Activated T-helper 1 cell treated with anti-CD3 and anti-CD28 coated beads, Interleukin-2, amount 50 U/mL, for 16 hours (primary cell): ENCODE measurements at places on chromosomes 5 and 9.

- DNase-seq = no peak
Observed at GRCh38 chr9:269081-269711, 54.5 kb downstream of the DOCK8 start.

GRCh38 chr5:6039111-6039510 is 339.2 kb downstream of the MED10 start:
- DNase-seq = no peak

- DNase-seq = no peak
Observed at GRCh38 chr9:115627511-115627910, 509.6 kb upstream of the TNC start.

GRCh38 chr9:97802276-97802675 is 50.8 kb upstream of the FOXE1 start:
- DNase-seq = no peak

DNA sequence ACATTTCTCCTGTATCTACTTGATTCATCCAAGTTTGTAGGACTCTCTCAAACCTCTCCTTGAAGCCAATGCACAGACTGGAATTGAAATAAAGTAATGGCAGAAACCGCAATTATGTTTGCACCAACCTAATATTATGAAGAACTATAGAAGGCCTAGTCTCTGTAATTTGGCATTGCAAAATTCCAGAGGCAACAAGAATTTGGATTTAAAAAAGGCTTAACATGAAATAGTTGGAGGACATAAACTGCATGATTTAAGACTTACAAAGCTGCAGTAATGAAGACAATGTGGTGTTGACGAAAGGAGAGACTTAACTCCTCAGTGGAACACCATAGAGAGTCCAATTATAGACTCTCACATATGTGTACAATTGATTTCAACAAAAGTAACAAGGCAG is 117.8 kb upstream of the MINAR2 start:
- DNase-seq = no peak

- no peak for DNase-seq
Observed at GRCh38 chr9:15293804-15294316, 13.2 kb downstream of the TTC39B start.

DNA sequence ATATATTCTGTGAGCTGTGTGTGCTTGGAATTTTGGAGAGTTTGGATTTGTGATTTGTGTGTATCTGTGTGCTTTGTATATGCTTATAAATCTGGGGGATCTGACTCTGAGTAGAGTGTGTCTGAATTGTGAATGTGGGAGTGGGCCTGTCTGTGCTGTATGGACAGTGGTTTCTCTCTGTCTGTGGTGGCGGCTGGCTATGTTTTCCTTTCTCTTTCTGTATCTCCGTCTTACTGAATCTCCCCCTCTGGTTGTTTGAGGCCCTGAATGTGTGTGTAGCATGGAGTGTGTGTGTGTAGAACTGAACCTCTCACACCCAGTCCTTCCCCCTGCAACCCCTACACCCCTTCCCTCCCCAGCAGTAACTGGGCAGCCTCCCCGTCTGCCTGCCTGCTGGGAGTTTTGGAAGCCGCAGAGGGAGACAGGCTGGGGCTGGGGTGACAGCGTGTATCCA is 4.7 kb downstream of the CXXC5 start:
- no peak for DNase-seq

DNA sequence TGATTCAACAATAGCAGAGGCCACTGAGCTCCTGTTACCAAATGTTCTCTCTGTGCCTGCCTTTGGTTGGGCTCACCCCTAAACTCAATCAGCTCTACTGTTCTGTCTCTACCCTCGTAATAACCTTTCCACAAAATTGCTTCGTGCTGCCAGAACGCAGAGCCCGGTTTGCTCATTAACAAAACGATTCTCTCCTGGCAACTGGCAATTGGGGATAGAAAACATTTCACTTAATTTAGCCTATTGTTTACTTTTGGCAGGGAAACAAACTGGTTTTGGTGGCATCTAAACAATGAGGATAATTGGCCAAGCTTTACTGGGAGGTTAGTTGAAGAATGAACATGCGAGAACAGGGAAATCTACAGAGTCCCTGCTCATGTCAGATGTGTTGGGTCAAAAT is 56.6 kb downstream of the SLC28A3 start:
- DNase-seq = no peak

GRCh38 chr5:145161391-145161790 is 673.8 kb downstream of the PRELID2 start:
- DNase-seq = no peak

DNA sequence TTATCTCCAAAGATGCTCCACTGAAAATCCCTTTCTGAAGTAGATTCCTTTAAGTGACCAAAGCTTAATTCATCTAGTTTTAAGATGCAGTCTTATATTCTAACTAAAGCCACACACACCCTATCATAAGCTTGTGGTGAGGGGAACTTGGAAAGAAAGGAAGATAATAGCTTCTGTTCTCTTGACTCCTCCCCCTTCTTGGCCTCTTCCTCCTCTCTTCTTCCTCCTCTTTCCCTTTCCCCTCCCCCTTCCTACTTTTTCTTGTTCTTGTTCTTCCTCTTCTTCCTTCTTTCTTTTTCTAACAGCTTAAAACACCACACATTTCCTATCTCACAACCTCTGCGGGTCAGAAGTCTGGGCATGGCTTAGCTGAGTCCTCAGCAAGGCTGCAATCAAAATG is 23.5 kb downstream of the IL7R start:
- no peak for DNase-seq

DNA sequence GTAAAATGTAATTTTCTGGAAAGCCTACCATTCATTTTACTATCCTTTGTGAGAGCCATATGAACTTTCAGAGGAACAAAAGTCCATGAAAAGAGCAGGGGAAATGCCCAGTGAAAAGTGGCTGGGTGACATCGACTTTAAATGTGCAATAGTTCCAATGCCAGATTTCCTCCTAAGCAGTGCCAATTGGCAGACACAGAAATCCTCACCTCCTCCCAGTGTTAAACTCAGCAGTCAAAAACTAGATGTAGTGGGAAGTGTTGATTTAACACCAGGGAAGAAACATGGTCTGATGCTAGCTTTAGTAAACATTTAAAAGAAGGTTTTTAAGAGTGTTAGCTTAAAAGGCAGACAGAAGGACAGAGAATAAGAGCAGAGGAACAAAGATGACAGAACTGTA is 2055.2 kb downstream of the MAT2B start:
- DNase-seq = no peak

DNA sequence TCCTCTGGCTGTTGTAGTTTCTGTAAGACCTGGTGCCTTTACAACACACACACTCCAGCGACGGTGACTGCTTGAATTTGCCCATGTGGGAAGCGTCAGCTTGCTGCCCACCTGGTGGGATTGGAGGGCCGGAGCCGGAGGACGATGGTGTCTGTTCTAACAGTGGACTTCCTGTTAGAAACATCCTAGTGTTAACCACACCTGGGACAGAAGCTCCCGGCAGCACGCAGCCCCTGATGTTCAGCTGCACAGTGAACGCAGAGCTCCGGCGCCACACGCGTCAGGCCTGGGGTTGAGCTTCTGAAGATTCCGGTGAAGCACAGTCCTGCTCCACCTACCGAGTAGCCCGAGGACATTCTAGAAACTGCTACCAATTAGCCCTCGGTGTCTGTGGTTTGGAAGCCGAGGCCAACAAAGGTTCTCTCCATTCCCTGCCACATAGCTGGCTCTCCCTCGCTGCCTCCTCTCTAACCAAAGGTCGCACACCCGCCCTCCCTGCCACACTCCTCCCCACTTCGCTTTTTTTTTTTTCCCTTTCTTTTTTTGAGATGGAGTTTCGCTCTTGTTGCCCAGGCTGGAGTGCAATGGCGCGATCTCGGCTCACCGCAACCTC is 14.4 kb downstream of the PMPCA start:
- DNase-seq = no peak

- no peak for DNase-seq
Observed at GRCh38 chr5:113507601-113508000, 5.9 kb upstream of the YTHDC2 start.

DNA sequence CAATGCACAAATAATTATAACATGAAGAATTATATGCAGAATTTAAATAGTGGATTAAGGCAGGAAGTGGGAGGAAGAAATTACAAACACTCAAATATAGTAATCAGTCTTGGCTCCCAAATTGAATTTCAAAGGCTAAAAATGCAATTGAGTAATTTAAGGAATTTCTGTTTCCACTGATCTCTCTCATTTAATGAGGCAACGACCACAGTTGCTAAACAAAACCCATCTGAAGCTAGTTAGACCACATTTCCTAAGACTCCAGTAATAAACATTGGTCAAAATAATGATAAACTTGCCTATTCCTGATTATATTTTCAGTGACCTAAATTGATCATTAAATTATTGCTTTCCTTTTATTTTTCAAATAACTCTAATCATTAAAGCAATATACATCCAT is 174.3 kb upstream of the GRIN3A start:
- DNase-seq = no peak

GRCh38 chr5:173736923-173737412 is 120.5 kb upstream of the BOD1 start:
- DNase-seq = no peak

DNA sequence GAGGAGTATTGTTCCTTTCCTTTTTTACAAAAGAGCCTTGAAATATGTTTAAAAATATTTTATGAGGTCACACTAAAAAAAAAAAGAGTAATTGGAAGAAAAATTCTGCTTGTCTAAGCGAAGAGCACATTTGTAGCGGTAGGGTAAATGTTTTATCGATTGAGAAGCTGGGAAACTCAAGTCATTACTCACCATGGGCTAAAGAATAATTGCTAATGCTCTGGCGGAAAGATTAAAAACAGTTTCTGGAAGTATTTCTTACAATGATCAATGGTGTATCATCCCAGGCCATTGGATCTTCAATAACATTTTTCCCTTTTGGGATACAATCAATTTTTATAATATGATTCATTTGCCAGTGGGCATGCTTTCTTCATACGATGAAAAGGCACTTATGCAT is 450.0 kb downstream of the RASEF start:
- no peak for DNase-seq

DNA sequence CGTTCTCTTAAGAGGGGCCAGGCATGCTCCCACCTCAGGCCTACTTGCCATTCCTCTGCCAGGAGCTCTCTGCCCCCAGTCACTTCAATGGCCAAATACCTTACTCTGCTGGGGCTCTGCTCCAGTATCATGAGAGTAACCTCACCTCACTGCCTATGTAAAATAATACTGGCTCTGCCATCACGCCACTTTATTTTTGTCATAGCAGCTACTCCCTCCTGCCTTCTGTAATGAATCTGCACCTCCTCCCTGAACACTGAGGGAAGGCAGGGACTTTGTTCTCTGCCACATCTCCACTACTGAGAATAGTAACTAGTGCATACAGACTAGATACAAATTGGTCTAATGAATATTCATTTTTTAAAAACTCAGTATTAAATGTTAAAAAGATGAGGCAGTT is 33.8 kb downstream of the MACROH2A1 start:
- no peak for DNase-seq

GRCh38 chr5:52771343-52772039 is 16.2 kb upstream of the ITGA1 start:
- DNase-seq = no peak

DNA sequence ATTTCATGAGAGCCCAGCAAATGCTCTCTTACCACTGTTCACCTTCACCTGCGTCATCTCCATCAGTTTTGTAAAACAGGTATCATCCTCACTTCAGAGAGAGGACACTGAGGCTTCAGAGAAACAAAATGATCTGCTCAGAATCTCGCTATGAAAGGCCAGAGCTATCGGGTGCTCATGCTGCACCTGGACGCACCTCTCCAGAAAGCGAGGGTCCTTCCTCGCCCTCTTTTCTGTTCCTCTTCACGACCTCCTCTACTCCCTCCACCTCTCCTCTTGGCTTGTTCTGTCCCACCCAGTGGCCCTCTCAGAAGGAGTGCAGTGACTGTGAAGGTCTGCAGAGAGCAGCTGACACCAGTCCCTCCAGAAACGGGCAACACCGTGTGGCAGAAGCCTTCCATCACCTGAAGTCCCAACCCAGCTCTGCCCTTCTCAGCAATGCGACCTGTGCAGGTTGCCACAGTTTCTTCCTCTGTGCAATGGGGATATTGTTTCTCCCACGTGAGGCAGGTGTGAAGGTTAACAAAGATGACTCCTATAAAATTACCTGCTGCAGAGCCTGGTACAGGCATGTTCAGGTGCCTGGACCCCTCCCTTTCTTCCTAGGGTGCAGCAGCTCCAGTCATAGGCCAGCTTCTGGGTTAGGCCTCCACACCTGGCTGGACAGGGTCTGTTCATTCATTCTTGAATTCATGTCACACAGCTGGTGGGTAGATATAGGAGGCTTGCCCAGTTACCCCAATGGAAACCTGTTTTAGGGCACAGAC is 45.3 kb upstream of the ANGPTL2 start:
- no peak for DNase-seq

DNA sequence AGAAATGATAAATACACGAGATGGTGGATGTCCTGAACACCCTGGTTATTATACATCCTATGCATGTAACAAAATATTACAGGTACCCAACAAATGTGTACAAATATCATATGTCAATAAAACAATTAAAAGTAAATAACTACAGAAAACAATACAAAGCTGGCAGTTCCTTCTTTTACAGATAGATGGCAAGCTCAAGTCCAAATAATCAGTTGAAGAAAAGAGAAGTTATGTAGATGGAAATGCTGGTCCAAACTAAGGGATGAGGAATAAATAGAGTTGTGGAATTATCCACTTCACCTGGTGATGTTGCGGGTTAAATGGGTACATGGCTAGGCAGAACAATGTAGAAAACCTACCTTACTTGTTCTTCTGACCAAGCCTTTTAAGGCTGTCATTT is 79.4 kb downstream of the PALM2AKAP2 start:
- DNase-seq = no peak

GRCh38 chr5:69006030-69006429 is 87.8 kb upstream of the SLC30A5 start:
- no peak for DNase-seq

- DNase-seq = no peak
Observed at GRCh38 chr9:114789006-114789405, 16.8 kb downstream of the TNFSF15 start.

- no peak for DNase-seq
Observed at GRCh38 chr9:106920701-106921283, 57.8 kb downstream of the ZNF462 start.

- DNase-seq = no peak
Observed at GRCh38 chr9:18910916-18911315, 122.1 kb downstream of the SAXO1 start.

- DNase-seq = no peak
Observed at GRCh38 chr9:127976498-127976897, 4.3 kb downstream of the EEIG1 start.

DNA sequence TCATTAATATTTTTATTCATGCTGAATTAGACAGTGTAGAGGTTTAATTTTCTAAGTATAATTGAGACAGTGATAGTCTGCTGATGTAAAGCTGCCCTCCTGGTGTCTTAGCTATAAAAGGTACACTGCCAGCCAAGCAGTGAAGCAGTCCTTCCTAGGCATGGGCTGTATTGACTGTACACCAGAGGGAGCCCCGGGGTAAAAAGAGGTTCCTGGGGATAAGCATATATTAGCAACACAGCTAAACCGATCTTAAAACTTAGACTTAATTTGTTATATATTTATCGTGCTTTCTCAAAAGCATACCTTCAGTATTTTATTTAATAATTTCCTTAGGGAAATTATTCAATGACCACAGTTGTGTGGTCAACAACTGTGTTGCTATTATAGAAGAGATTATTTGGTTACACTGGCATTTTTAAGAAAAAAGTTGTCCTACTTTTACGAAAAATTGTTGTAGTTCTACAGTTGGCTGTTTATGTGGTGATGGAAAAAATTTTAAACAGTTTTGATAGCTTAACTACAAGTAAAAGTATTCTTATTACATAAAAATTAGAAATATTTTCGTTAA is 68.8 kb downstream of the ELL2 start:
- DNase-seq = no peak
